Gastrocnemius medialis (tissue), 4 donors: ENCODE measurements at places on chromosomes 1 and 21.

DNA sequence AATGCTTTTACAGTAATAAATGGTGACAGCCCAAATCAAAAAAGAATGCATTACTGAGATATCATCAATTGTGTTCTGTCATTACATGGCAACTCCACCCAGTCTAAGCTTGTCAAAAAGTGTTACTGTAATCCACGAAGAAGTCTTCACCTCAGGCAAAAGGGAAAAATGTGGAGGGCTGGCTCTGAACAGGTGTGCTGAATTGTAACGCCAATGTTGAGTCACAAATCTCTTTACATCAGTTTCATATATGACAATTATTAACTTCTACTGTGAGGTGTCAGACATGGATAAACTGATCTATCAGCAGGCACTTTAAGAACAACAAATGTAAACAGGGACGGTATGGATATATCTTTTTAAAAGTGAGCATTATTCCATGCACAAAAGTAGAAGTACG, 98.5 kb upstream of the DMRTA2 start:
- DNase-seq, result no peak
- peaks cover 12% of the 10 kb centered on the region for H3K36me3 ChIP-seq
- H3K27ac ChIP-seq, result no peak overlapping the region

DNA sequence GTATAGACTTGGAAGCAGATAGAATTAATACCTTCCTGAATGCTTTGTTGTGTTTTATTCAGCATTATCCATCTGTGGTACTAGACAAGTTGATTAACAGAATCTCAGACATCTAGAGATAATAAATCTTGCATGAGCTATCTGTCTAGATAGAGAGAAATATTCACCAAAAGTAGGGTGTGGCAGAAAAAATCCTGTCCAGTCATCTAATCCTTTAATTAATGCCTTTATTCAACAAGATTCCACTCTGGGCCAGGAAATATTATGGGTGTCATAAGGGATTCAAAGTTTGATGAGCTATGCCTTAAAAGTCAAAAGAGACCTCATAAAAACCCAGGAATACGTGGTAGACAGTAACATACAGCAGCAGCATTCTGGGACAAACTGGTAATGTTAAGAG, 601.2 kb downstream of the LMO4 start:
- no peak overlapping the region for H3K4me3 ChIP-seq
- no peaks in the 10 kb centered on the region for H3K4me1 ChIP-seq
- no peaks in the 10 kb centered on the region for H3K27me3 ChIP-seq
- H3K27ac ChIP-seq, result no peak overlapping the region
- H3K36me3 ChIP-seq, result no peaks in the 10 kb centered on the region

DNA sequence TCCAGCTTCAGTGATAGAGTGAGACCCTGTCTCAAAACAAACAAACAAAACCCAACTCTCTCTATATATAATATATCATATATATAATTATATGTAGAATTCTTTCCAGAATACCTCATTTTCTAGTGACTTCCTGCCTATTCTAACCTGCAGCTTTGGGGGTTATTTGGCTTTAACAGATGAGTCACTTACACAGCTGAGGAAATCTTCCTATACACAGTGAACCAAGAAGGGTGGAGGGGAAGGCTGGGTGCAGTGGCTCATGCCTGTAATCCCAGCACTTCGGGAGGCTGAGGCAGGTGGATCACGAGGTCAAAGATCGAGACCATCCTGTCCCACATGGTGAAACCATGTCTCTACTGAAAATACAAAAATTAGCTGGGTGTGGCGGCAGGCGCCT, 9.2 kb downstream of the RAB29 start:
- no peaks in the 10 kb centered on the region for H3K27me3 ChIP-seq
- DNase-seq, result no peak
- no peak overlapping the region for H3K27ac ChIP-seq
- H3K4me1 ChIP-seq, result no peaks in the 10 kb centered on the region
- no peak overlapping the region for H3K4me3 ChIP-seq

DNA sequence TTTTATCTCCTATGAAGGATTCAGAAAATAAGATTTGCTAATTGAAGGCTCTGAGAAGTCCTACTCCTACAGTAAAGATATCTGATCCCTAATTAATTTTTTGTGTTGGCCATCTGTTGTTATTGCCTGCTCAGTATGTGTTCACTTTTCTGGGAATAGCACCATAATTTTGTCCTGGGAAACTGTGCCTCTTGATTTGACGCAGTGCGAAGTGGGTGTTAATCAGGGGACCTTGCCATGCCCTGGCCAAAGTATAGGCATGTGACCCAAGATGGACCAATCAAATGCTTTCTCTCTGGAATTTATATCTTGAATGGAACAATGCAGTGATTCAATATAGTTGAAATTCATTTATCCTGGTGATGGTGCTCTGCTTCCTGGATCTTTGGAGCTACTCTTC, 30.4 kb upstream of the GNG12 start:
- H3K27me3 ChIP-seq, result no peaks in the 10 kb centered on the region
- no peak for DNase-seq
- no peak overlapping the region for H3K27ac ChIP-seq
- no peak overlapping the region for H3K4me3 ChIP-seq

GRCh38 chr1:164728719-164729118, 169.7 kb downstream of the PBX1 start:
- H3K27me3 ChIP-seq, result no peaks in the 10 kb centered on the region
- no peaks in the 10 kb centered on the region for H3K36me3 ChIP-seq
- no peak overlapping the region for H3K4me3 ChIP-seq
- DNase-seq, result no peak

GRCh38 chr21:38772646-38773045, 33.1 kb upstream of the ETS2 start:
- peak overlapping the region; percentile 9 for H3K27ac ChIP-seq
- no peak for DNase-seq
- no peaks in the 10 kb centered on the region for H3K4me1 ChIP-seq
- H3K4me3 ChIP-seq, result no peak overlapping the region

GRCh38 chr21:43585924-43586413, 73.3 kb downstream of the HSF2BP start:
- no peak overlapping the region for H3K4me3 ChIP-seq
- H3K27me3 ChIP-seq, result no peaks in the 10 kb centered on the region
- DNase-seq, result peak; percentile 81
- peaks cover 18% of the 10 kb centered on the region for H3K4me1 ChIP-seq

- H3K4me3 ChIP-seq, result no peak overlapping the region
- H3K27ac ChIP-seq, result no peak overlapping the region
- DNase-seq, result no peak
- no peaks in the 10 kb centered on the region for H3K4me1 ChIP-seq
- H3K36me3 ChIP-seq, result no peaks in the 10 kb centered on the region
- no peaks in the 10 kb centered on the region for H3K27me3 ChIP-seq
Measured at GRCh38 chr1:71463144-71463543, 382.3 kb upstream of the ZRANB2 start.

DNA sequence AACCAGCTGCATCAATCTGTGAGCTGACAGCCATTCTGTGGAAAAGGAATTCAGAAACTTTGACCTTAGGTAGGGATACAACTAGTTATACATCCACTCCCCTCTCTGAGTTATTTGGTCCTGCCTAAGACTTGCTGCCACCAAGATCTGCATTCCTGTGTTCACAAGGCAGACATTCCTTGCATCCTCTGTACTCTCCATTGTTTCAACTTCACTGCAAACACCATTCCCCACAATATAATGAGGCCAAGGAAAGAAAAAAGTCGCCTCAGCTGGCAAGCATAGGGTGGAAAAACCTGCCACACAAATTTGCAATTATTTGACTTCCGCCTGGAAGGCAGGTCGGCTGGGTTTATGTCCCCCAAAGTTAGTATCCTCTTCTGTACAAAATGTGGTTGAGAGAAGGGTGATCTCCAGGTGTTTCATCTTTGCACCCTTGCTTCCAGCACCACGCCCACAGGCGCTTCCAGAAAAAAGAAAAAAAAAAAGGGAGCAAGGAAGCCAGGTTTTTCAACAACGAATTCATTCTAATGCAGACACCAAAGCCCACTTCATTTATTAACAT, 676 bp upstream of the CTTNBP2NL start:
- no peaks in the 10 kb centered on the region for H3K36me3 ChIP-seq
- DNase-seq, result no peak
- H3K4me1 ChIP-seq, result peaks cover 33% of the 10 kb centered on the region
- peak overlapping the region; percentile 86 for H3K27ac ChIP-seq
- no peaks in the 10 kb centered on the region for H3K27me3 ChIP-seq

GRCh38 chr1:58197811-58198210, 348.7 kb downstream of the OMA1 start:
- H3K27me3 ChIP-seq, result no peaks in the 10 kb centered on the region
- DNase-seq, result no peak
- H3K27ac ChIP-seq, result no peak overlapping the region
- H3K4me3 ChIP-seq, result no peak overlapping the region

- no peaks in the 10 kb centered on the region for H3K27me3 ChIP-seq
- peak overlapping the region; percentile 77 for H3K27ac ChIP-seq
- no peak for DNase-seq
- no peaks in the 10 kb centered on the region for H3K36me3 ChIP-seq
Measured at GRCh38 chr1:19505693-19506457, 20.5 kb upstream of the CAPZB start.

DNA sequence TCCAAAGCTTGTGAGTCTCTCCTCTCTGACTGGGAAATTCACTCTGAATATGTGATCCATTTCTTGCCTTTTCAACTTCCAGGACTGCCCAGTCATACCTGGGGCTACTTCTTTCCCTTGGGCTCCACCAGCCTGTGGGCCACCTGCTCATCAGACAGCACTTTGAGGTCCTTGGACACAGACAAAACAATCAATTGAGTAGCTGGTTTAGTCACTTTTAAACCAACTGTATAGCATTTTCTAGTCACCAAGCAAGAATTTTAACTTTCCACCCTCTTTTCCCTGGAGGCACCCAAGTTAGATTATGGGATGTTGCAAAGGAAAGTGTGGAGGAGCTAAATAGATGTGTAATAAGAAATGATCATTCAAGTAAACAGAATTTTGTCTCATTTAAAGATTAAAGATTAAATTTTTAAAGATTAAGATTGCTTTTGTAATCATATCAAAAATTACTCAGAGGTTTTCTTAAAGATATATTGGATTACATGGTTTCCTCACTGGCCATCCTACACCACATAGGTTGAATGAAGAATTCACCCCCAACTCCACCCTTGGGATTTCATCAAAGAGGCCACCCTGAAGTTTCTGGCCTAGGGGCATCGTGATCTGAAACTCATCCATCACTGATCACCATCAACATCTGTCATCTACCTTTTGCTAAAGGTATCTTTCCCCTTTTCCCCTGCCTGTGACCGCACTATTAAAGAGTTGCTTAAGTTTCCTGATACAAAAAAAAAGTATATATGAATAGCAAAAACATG, 219.2 kb upstream of the NR5A2 start:
- DNase-seq, result no peak
- no peak overlapping the region for H3K27ac ChIP-seq
- no peaks in the 10 kb centered on the region for H3K4me1 ChIP-seq
- no peak overlapping the region for H3K4me3 ChIP-seq
- H3K36me3 ChIP-seq, result no peaks in the 10 kb centered on the region
- no peaks in the 10 kb centered on the region for H3K27me3 ChIP-seq

- no peaks in the 10 kb centered on the region for H3K36me3 ChIP-seq
- H3K27me3 ChIP-seq, result peaks cover 20% of the 10 kb centered on the region
- no peak overlapping the region for H3K27ac ChIP-seq
- DNase-seq, result no peak
- no peaks in the 10 kb centered on the region for H3K4me1 ChIP-seq
- H3K4me3 ChIP-seq, result no peak overlapping the region
Measured at GRCh38 chr1:27314169-27314568, 7.8 kb upstream of the TMEM222 start.

- no peaks in the 10 kb centered on the region for H3K4me1 ChIP-seq
- no peak overlapping the region for H3K4me3 ChIP-seq
- no peaks in the 10 kb centered on the region for H3K27me3 ChIP-seq
- DNase-seq, result no peak
- H3K27ac ChIP-seq, result no peak overlapping the region
- no peaks in the 10 kb centered on the region for H3K36me3 ChIP-seq
Measured at GRCh38 chr21:29513535-29513934, 214.8 kb downstream of the BACH1 start.

DNA sequence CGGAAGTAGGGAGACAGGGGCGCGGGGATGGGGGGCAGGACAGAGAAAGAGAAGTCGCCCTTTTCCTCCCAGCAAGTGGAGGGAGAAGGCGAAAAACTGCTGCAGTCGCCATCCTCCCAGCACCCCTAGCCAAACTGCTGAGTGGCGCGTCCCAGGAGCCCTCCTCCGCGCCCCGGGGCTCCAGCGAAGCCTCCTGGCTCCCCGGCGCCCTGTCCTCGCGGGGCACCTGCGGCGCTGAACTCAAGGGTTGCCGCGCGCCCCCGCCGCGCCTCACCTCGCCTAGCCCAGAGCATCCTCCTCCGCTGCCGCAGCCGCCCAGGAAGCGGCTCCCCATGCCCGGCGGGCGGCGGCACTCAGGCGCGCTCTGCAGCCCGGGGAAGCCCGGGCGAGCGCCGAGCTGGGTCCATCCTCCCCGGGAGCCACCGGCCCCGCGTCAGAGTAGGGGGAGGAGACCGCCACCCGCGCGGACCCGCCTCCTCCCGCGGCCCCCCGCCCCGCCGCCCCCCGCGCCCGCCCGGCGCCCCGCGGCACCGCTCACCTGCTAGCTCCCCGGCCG, at the start of gene DAB1:
Gene DAB1 (minus strand): TSS at position 405 of the 556 bp plus-strand sequence. CDS start 133,030 bp downstream, outside the sequence.
- DNase-seq, result no peak
- peaks cover 42% of the 10 kb centered on the region for H3K27me3 ChIP-seq
- peak within 1 kb of the TSS; percentile 49 for H3K4me3 ChIP-seq
- H3K27ac ChIP-seq, result no peak within 1 kb of the TSS
- H3K4me1 ChIP-seq, result peaks cover 6% of the 10 kb centered on the region

GRCh38 chr1:214550857-214551435, 456 bp downstream of the PTPN14 start:
- no peaks in the 10 kb centered on the region for H3K27me3 ChIP-seq

DNA sequence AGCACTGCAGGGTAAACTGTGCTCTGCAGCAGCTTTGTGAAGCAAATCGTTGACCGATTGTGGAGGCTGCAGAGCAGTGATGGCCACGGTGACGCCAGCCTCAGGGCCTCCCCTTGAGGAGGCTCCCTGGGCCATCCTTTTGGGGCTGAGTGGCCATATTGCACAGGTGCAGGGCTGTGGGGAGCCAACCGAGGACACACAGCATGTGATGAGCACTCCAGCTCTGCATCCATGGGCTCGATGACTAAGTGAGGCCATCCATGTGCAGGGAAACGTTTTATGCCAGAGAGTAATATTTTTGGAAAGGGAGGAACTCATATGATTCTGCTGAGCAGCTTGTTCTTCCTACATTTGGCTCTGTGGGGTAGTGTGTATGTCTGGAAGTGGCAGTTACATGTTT, 24.6 kb downstream of the KCNK1 start:
- no peak overlapping the region for H3K27ac ChIP-seq
- DNase-seq, result no peak
- no peaks in the 10 kb centered on the region for H3K27me3 ChIP-seq

DNA sequence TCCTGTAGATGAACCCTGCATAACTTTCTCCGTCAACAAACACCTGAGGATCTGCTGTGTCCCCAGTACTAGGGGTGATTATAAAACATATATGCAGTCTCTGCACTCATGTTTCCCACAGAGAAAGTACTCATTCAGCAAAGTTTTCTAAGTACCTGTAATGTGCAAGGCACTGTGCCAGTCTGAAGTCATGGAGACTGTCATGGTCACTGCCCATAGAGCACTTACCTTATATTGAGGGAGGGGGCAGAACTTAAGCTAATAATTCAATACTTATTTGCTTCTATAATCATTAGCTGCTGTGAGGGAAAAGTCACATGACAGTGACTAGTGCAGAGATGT, 41.2 kb downstream of the MAP3K21 start:
- H3K4me3 ChIP-seq, result no peak overlapping the region
- no peak for DNase-seq
- no peaks in the 10 kb centered on the region for H3K4me1 ChIP-seq
- no peaks in the 10 kb centered on the region for H3K36me3 ChIP-seq
- no peak overlapping the region for H3K27ac ChIP-seq
- peaks cover 2% of the 10 kb centered on the region for H3K27me3 ChIP-seq

- peaks cover 6% of the 10 kb centered on the region for H3K36me3 ChIP-seq
- no peak overlapping the region for H3K4me3 ChIP-seq
- no peaks in the 10 kb centered on the region for H3K4me1 ChIP-seq
- DNase-seq, result no peak
- H3K27ac ChIP-seq, result no peak overlapping the region
Measured at GRCh38 chr1:183970516-183971300, 66.8 kb downstream of the COLGALT2 start.
